ENCODE measurements at places on chromosomes 6 and 20. TPM values are rescaled to one million over a fixed set of nuclear protein-coding genes. Genes with fewer than 3 reads are reported as not detected.

DNA sequence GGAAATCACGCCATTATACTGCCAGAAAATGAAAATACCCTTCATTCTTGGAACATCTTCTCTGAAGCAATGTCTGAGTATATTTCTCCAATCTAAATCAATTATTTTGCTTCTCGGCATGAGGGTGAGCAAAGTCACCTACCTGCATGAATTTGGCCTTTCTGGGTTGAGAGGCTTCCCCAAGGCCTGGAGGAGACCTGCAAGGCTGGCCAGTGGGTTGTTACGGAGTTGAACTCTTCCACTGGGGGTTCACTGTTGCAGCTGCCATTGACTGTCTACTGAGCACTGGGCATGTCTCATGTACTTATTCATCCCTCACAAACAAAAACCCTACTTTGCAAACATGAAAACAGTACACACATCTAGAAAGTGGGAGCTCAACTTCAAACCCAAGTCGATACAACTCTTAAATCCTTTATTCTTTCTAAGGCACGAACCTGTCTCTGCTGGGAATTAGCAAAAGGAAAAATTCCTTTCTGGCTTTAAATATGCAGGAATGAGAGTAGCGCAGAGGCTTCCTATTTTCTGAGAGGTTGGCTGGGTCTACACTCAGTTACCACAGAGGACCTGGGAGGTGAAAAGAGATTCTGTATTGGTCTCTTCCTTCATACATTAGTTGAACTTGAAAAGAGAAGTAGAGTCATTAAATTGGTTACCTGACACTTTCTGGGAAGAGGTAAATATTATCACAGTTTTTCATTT is 87.6 kb upstream of the SGK1 start:
- DNase-seq, result no peak

DNA sequence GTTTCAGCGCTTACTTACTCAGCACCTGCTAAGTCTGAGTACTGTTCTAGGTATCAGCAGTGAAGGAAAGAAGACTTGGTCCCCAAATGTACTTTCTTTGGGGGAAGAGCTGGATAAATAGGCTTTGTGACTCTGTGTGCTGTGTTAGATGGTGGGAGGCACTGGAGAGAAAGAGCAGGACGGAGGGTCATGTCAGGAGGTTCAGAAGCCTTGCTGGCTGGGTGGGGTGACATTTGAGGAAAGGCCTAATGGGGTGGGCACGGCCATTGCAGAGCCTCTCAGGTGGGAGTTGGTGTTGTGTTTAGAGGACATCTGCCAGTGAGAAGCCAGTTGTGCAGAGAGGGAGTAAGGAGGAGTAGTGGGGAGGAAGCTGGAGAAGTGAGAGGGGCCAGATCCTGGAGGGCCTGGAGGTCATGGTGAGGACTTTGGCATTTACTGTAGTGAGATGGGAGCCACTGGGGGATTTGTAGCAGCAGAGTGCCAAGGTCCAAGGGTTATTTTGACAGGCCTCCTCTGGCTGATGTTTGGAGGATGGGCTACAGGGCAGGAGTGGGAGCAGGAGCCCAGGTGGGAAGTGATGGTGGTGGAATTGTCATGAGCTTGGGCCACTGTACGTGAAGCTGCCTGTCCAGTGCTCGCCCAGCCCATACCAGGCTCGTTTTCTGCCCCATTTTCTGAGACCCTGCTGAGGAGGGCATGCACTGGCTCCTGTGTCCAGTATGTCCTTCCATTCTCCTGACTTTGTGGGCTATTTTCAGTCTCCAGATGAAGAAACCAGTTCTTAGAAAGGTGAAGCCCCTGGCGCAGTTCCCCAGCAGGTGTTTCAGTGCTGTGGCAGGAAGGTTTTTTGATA is 886 bp downstream of the SDCBP2 start:
- no peak for DNase-seq

GRCh38 chr6:77620278-77620882 is 32.5 kb upstream of the MEI4 start:
- no peak for DNase-seq

- DNase-seq, result no peak
These were observed 741.9 kb upstream of the MARCKS start for GRCh38 chr6:113115196-113115595.

GRCh38 chr6:34246563-34247391 is 2.0 kb downstream of the SMIM29 start:
- peak; percentile 78 for DNase-seq

DNA sequence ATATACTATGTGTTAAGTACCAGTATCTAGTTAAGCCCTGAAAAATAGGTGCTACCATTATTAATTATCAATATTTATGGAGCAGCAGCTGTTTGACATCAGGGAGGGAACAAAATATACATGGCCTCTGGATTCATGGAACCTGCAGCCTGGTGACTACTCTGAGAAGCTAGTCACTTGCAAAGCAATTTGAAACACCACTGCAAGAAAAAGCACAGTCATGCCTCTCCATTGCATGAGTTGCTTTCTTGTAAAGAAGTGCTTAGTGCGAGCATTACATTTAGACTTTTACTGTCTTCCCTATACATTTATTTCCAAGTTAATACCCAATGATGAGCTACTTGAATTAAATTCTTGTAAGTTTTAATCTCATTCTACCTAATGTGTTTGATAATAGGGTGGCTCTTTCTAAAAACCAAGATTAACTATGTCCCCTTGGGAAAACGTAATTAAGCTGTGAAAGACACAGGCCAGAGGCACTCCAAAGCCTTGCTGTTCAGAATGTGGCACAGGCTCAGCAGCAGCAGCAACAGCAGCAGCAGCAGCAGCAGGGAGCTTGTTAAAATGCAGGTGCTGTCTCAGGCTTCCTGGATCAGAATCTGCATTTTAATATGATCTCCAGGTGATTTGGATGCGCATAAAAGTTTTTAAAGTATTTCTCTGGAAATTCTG is 83.6 kb downstream of the PFDN4 start:
- DNase-seq, result no peak

DNA sequence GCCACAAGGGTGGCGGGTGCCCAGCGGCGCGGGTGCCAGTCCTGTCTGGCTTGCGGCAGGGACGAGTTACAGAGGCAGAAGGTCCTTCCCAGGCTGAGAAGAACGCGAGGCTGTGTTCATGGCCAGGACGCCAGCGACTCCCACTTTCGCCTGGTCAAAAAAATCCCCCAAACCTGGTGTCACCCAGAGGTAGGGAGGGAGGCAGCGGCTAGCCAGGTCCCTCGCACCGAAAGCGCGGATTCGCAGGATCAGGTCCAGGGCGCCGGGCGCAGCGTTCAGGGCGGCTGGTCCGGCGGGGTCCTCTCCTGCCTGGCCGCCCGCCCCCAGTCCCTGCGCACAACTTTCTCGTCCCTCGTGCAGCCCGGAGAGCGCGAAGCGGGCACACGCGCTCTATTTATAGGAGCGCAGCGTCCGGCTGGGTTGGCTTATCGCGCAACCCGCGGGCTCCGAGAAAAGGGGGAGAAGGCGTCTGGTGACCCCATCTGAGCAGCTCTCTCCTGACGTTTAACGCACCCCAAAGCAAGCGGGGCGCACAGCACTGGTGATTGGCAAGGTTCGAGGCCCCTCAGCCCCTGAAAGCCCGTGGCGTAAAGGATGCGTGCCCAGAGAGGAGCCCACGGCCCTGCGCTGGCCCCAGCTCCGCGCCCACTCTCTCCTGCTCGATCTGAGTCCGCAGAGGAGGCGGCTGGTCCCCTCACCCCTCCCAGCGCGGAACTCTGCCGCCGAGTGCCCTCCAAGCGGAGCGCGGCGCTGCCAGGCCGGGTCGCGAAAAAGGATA is 519 bp downstream of the CBLN4 start:
- DNase-seq, result no peak

GRCh38 chr6:82370788-82371187 is 7.2 kb downstream of the TPBG start:
- no peak for DNase-seq

DNA sequence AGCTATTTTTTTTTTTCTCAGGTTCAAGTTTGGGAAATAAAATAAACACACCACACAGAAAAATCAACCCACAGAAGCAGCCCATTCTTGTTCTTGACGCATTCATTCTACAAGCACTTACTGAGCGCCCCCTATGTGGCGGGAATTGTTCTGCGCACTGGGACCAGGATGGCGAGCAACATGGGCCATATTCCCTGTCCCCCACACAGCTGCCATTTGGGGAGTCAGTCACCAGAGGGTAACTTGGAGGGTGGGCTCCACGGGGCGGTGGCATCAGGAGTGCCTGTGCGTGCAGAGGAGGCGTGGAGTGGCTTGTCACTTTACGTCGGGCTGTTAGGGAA is 185.0 kb upstream of the PDE10A start:
- DNase-seq, result no peak

- DNase-seq, result peak; percentile 91
These were observed 132.8 kb upstream of the ZNF184 start for GRCh38 chr6:27605401-27606342.

Gene DAAM2
- 1.7 TPM for total RNA-seq

Gene SAMD10
- 3.6 TPM for total RNA-seq

Gene DYNLT2
- total RNA-seq, result 1.4 TPM
